ENCODE measurements at places on chromosomes 1 and 21.

DNA sequence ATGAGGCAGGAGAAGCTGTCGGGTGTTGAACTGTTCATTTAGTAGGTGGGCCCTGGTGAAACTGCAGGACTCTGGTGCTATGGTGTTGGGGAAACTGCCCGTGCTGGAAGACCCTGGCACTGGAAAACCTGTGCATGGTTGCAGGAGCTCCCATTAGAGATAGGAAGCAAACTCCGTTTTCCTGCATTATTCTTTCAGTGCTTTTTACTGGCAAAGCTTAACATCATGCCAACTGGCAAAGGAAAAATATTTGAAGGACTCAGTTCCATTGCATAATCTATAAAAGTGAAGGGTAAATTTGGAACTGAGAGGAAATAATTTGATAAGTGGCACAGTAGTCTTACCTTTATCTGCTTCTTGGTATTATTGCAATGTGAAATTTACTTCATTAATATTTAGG lies 31.7 kb upstream of the MPC2 start:
- no peak for DNase-seq

- no peak for DNase-seq
Observed at GRCh38 chr1:55213151-55213884, 1.8 kb downstream of the USP24 start.

GRCh38 chr1:95301091-95301490 lies 67.1 kb downstream of the RWDD3 start:
- no peak for DNase-seq

GRCh38 chr1:30929135-30929889 lies 20.8 kb upstream of the SDC3 start:
- peak; percentile 72 for DNase-seq

GRCh38 chr1:224592636-224593582 lies 23.2 kb upstream of the CNIH3 start:
- no peak for DNase-seq

DNA sequence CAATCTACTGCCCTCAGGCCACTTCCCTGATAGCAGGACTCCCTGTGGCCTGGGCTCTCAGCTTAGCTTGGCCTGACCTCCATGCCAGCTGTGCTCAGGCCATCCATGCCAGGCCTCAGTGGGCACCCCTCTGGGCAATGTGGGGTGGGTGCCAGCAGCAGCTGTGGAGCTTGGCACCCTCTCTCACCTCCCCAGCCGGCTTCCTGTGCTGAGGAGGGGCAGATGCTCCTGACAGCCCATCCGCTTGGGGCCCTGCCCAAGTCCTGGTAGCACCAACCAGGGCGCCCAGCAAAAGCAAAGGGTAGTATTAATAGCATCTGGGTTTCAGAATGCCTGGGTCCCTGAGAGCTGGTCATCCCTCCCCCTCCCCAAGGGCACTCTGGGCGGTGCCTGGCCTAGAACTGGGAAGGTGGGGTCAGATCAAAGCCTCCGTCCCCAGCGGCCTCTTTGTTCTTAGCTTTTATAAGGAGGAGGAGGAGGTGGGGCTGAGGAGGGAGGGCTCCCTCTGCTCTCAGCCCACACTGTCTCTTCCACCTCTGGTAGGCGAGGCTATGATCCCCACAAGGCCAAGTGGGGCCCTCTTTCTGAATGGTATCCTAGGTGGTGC lies 6.1 kb downstream of the EFNA4 start:
- no peak for DNase-seq

DNA sequence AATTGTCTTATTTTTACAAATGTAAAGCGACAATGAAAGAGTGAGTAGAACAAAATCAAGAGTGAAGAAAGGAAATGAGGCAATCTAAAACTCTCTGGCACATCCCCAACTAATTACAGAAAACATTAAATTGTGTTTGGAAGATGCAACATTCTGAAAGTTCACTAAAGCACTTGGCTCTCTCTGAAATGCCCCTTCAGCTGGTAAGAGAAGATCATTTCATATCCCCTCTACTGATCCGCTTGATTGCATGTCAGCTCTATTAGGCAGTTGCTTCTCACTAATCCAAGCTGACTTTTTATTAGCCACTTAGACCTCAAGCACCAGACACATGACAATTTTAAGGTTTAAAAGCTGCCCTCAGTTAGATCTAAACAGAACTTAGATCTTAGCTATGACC lies 262.8 kb upstream of the PRMT6 start:
- DNase-seq, result no peak

DNA sequence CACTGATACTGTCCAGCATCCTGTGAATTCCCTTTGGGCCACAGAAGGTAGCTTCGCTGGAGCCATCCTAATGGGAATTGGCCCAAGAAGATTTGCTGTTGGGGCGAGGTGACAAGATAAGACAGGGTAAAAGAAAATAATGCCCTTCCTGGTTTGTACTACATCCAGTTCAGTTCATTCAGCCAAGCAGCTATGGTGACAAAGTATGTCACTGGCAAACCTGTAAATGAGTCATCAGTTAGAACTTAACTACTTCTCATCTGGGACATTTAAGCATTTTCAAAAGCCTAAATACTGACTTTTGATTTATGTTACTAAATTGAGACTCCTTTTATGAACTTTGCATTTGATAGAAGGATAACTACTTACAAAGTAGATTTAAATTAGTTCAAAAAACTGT lies 54.2 kb downstream of the WDR64 start:
- no peak for DNase-seq

DNA sequence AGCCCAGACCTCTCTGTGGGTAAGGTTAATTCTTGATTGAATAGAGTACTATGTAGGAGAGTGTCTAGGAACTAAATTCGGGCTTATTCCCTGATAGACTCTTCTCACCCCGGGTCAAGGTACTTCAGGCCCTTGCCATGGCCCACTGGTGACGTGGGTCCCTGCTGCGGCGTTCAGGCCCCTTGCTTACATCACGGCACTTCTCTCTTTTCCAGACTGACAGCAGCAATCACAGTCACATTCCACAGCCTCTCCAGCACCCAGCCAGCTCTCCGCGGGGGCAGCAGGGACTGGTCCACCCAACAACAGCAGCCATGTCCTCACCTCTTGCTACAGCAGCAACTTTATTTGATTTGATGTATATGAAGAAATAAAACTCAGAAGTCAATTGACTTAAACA lies 401.2 kb upstream of the VAMP3 start:
- no peak for DNase-seq

DNA sequence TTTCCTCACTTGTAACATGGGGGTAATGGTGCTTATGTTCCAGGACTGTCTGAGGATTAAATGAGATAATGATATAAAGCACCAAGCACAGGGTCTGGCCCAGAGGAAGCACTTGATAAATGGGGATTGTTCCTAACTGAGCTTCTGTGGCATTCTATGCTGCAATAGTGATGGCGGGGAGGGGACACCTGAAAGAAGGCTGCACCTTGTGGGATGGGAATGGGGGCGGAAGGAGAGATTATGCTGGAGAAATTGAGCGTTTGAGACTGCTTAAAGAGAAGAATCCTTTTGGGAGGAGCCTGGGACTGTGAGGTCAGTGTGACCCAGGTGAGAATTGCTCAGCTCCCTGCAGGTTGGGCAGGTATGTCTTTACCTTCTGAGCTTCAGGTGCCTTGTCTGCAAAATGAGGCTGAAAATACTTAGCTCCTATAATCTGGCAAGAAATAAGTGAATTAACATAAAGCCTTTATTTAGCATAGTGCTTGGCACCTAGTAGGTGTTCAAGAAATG lies 55.9 kb upstream of the CTPS1 start:
- no peak for DNase-seq

DNA sequence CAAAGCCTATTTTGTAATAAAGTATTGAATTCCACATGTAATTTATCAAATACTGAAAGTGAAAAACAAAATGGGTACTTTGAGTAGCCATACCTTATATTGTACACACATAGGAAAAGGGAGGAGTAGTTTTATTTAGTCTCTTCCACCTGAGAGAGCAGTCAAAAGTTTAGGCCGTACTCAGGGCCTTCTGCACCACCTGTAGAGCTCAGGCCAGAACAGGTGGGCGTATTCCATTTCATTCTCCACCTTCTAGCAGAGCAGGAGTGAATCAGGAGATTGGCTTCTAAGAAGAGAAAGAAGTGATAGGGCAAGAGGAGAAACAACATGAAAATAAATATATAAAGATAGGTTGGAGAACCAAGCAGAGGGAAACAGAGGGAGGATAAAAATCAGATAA lies 44.0 kb downstream of the TRAF5 start:
- no peak for DNase-seq

DNA sequence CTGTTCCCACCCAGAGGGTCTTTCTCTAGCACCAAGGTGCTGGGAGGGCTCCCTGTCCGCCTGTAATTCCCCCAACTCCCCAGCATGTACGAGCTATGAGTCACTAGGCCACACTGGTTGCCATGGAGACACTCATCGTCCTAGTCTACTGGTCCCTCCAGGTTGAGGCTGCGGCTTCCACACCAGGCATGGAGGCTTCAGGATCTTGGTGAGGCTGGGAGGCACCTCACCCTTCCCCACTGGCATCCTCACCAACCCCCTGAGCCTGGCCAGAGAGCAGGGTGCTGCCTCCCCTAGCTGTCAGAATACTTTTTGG lies 75.6 kb upstream of the KAZN start:
- DNase-seq, result no peak

DNA sequence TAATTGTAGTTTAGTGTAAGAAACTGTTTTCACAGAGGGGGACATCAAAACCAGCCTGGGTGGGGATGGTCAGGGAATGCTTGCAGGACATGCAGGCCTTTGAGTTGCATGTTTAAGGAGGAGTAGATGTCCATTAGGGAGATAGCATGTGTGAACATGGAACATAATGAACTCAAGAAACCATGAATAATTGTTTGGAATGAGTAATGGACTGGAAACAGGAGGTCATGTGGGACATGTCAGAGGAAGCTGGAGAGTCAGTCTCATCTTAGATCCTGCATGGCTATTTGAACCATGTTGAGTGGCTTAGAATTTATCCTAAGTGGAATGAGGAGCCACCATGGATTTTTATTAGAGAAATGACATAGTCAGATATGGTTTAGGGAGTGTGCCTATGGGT lies 86.4 kb downstream of the RPE65 start:
- no peak for DNase-seq

GRCh38 chr1:223642237-223642636 lies 23.3 kb downstream of the CAPN8 start:
- no peak for DNase-seq

DNA sequence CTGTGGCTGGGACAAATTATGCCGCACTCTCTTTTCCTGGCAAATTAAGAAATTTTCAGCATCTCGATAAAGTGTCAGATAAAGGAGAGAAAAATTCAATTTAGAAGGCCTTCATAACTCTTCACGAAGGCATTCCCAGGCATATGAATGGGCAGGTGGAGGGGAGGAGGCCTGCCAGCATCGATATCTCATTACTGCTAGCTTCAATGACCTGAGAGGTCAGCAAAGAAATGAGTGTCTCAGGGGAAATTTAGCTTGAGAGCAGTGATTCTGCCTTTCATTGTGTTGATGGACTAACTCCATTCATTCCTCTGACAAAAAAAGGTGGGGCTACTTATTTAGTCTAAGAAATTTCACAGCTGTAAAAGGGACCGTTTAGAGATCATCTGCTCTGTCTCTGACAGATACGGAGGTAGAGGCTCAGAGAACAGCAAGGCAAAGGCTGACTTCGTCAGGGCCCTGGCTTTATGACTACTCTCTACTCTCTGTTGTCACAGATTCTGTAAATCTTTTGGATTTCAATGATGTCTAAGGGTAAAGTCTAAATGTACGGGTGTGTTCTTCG lies 212.0 kb upstream of the BEND5 start:
- DNase-seq, result no peak

- DNase-seq, result no peak
Observed at GRCh38 chr1:172071746-172072145, 230.4 kb downstream of the DNM3 start.

DNA sequence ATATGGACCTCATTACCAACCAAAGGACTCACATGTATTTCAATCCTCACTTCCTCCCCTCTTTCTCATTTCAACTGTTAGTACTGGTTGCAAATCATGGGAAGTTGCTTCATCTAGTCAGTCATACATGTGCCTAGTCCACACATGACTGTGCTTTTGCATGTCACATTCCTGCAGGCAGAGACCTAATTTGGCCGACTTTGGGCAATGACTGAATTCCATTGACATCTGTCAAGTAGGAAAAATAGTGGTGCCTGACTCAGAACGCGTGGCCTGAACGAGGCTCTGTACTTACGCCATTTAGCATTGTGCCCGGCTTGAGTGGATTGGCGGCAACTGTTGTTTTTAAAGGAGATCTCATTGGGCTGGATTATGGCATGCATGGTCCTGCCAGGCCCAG lies 18.0 kb downstream of the PTPRU start:
- DNase-seq, result no peak

DNA sequence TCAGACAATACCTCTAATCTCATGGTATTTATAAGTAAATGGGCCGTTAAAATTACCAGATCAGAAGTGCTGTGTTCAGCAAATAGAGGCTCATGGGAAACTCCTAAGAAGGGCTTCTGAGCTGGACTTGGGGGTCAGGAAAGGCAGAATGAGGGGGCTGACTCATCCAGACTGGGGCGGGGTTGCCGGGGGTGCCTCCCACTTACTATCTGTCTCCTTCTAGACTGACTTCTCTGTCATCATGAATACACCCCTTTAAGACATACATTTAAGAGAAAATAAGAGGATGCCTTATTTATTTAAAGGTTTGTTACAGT lies 96.0 kb upstream of the ERRFI1 start:
- DNase-seq, result no peak

DNA sequence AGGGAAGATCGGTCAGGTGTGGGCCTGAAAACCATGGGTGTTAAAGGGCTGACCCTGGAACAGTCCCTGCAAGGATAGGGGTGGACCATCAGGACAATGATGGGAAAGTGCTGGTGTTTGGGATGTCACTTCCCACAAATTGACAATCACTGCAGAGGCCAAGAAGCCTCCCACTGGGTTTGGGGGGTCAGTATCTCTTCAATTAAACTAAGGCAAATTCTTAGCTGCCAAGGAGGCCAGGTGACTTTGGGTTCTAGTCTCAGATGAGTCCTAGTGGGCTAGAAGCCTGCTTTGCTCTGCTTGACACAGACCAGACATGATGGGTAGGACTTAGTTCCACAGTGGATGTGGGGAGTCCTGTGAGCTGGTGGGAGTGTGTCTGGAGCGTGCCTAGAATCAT lies 29.3 kb upstream of the KCNA2 start:
- no peak for DNase-seq

- DNase-seq, result no peak
Observed at GRCh38 chr21:42320791-42321190, 5.6 kb upstream of the TFF3 start.

DNA sequence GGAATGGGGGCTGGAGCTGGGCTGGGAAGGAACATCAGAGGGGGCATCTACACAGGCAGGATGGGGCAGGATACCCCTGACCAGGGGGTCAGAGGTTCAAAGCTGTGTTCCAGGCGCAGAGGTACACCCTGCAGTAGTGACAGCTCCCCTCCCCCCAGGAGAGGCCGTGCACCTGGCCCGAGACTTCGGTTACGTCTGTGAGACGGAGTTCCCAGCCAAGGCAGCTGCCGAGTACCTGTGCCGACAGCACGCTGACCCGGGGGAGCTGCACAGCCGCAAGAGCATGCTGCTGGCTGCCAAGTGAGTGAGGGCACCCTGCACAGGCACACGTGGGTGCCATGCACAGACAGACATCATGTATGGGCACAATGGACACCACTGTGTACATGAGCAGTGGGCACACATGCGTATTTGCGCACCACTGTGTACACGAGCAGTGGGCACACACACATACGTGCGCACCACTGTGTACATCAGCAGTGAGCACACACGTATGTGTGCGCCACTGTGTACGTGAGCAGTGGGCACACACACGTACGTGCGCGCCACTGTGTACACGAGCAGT lies 17.4 kb downstream of the TFAP2E start:
- no peak for DNase-seq

Data from glutamatergic neuron (in vitro differentiated cells).